Fibroblast of lung (primary cell): ENCODE measurements at places on chromosomes 13 and 19.

DNA sequence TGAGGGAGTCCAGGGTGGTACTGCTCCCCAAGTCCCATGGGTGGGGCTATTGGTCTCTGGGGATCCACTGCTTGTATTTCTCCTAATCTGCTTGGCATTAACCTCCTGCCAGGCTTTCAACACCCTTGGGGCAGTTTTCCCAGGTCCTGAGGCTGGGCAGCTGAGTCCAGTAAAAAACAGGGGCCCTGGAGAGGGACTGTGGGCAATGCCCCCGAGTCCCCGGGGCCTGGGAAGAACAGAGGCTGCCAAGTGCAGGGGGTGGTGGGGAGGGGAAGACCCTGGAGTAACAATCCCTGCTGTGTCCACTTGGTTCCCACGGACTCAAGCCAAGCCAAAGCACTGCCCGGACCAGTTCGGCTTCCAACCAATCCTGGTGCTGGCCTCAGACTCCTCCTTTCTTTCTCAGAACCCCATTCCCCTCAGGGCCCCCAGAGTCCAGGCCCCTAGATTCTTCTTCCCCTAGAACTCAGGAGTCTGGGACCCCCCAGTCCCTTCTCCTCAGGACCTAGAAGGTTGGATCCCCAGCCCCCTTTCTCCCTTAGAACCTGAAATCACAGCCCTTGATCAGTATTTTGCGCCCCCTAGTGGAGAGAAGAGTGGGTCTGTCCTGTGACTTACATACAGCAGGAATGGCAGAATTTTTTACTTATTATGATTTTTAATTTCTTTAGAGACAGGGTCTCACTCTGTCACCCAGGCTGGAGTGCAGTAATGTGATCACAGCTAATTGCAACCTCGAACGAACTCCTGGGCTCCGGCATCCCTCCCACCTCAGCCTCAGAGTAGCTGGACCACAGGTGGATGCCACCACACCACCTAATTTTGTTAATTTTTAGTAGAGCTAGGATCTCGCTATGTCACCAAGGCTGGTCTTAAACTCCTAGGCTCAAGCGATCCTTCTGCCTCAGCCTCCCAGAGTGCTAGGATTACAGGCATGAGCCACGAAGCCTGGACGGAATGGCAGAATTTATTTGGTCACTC is 3.7 kb upstream of the CLPTM1 start:
- DNase-seq = peak; percentile 89

- no peak for DNase-seq
Observed at GRCh38 chr13:113748101-113748861, 10.7 kb upstream of the TMEM255B start.

GRCh38 chr19:50187937-50188336 is 15.5 kb upstream of the MYH14 start:
- no peak for DNase-seq

- no peak for DNase-seq
Observed at GRCh38 chr13:58476206-58476918, 844.8 kb downstream of the PCDH17 start.

DNA sequence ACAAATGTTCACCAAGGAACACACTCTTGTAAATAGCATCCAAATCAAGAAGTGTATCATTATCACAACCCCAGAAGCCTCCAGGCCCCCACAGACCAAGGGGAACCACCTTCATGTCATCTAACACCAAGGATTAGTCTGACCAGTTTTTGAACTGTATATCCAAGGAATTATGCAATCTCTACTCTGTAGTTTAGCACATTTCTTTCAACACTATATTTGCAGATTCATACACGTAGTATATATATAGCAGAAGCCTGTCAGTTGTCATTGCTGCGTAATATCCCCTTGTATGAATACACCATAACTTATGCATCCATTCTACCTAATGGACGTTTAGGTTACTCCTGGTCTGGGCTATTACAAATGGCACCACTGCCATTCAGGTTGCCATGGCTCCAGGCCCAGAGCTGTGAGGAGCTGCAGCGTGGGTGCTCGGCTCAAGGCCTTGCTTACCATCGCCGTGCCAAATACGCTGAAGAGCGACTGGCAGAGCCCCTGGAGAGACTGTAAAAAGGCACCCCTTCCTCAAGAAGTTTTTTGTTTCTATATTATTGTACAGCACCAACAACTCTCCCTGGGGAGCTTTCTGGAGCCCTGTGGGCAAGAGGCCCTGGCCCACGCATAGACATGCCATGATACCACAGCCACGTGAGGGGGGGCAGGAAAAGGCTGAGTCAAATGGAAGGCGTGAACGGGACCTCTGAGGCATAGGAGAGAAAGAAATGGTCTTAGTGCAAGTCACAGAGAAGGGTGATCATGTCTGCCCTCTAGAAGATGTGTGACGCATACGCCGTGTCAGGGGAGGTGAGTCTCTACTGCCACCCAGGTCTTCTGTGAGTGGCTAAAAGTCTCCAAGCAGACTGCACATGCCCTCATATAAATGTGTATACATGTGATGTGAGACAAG is 10.8 kb downstream of the LATS2 start:
- DNase-seq = no peak

- DNase-seq = peak; percentile 56
Observed at GRCh38 chr19:2315818-2316353, 7.9 kb upstream of the LINGO3 start.

DNA sequence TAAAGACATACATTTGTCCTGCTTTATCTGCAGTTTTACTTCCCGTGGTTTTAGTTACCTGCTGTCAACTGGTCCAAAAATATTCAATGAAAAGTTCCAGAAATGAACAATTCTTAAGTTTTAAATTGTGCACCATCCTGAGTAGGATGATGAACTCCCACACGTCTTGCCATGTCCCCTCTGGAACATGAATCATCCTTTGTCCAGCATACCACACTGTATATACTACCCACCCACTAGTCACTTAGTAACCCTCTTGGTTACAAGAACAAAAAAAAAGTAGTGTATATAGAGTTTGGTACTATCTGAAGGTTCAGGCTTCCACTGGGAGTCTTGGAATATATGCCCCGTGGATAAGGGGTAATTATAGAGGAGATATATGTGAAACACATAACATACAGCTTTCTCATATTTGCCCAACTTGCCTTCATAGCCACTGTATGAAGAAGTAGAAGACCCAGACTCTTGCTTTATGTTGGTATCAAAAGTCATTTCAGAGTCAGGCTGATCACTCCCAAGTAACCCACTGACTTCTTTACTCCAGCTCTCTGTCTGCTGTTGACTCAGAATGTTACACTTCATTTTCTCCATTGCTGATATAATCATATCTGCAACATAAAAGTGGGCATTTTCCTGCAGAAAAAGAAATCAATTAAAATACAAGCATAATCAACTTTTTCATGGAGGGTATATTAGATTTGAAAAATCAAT is 19.3 kb downstream of the RUBCNL start:
- peak; percentile 45 for DNase-seq

GRCh38 chr13:38350114-38350617 is 515 bp downstream of the UFM1 start:
- DNase-seq = peak; percentile 65
